Gastroesophageal sphincter (tissue), 4 donors: ENCODE measurements at places on chromosomes 1 and 21.

GRCh38 chr1:15485636-15486035 lies 9.7 kb downstream of the CELA2B start:
- no peak for ATAC-seq

- no peak for ATAC-seq
Measured at GRCh38 chr1:7856345-7856744, 3.5 kb upstream of the UTS2 start.

DNA sequence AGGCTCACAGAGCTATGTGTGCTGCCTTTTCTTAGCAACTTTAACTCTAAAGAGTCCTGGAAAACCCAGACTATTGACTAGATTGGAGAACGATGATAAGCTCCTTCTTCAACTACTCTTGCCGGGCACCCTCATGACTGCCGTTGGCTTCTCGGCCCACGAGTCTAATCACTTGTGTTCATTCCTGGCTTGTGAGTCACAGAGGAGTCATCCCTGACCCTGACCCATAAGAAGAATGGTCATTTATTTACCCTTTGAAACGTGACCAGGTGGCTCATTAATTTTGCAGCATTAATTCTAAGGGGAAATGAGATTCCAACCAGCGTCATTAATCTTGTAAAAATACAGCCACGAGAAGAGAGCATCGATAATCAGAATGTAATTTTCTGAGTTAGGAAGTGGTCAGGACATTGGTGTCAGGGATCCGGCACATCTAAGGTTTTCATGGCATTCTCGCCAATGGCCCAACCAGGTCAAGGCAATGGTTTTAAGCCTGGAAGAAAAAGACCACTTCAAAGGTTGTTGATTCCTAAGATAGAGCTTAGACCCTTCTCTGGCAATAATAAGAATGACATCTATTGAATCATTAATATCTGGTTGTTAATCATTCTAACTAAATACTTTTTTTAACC lies 183.6 kb upstream of the RUNX1 start:
- ATAC-seq: no peak

DNA sequence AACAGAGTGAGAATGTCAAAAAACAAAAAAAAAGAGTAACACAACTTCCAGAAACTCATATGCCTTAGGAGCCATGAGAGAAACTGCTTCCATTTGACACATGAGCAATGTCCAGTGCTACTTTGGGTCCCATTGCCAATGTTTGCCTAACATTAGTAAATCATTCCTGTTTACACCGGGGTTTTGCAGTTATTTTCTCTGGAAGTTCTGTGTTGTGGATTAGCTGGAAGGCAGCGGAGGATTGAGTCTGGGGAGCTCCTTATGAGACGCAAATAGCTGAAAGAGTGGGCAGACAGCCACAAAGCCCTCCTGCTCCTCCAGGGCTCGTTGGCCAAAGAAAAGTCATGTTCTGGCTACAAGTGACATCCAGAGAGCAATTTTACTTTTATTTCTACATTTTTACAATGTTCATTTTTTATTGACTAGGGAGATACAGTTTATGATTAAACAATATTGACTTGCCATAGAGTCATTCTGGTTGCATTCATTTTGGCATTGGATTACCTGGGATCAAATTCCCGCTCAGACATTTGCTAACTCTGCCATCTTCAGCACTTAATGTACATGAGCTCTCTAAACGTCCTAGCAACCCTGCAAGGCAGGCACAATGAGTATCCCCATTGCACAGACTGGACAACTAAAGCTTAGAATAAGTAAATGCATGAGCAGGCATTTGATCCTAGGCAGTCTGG lies 66.4 kb upstream of the GALNT2 start:
- no peak for ATAC-seq

DNA sequence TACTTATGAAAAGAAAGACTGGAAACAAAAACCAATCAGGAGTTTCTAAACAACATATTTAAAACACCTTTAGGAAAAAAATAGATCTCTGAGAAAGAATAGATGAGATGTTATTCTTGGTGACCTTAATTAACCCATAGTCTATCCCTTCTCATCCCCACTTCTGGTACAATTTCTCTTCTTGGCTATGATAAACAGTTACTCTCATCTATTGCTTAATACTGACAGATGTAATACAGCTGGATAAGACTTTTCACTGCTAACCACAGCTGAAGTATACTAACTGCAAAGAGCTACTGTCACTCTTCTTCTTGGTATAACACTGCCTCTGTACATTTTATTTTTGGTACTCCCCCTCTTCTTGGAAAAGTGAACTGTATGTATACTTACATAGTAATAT lies 15.2 kb downstream of the EXTL2 start:
- ATAC-seq: no peak

GRCh38 chr1:226763905-226764264 lies 24.8 kb upstream of the ITPKB start:
- no peak for ATAC-seq

DNA sequence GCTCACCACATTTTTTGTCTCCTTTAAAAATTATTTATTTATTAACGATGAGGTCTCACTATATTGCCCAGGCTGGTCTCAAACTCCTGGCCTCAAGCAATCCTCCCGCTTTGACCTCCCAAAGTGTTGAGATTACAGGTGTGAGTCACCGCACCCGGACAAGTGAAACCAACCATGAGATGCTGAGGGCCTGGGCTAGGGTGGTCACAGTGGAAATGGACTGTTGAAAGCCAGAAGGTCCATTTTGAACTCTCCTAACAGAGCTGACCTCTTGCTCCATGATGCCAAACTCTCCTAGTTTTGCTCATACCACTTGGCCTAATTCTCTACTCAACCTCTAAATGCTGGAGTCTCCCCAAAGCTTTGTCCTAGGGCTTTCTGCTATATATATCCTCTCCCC lies 109.1 kb downstream of the SLC45A1 start:
- ATAC-seq: no peak

GRCh38 chr21:45444385-45444784 lies 39.4 kb downstream of the COL18A1 start:
- ATAC-seq: no peak

DNA sequence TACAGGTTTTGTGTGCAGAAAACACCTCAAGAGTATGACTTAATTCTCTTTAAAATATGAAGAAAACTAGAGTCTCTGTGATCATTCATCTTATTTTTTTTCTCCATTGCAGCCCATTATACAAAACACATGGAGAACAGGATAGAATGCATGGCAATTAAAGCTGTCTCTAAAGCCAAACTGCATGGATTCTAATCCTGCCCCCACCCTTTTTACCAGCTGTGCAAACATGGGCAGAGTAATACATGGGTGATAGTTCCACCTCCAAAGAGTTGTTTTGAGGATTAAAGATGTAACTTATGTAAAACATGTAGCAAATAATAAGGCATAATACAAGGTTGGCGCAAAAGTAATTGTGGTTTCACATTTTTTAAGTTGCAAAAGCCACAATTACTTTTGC lies 114.4 kb downstream of the CLEC20A start:
- ATAC-seq: no peak
